ENCODE measurements at places on chromosomes 6 and 20. TPM values are rescaled to one million over a fixed set of nuclear protein-coding genes. Genes with fewer than 3 reads are reported as not detected.

DNA sequence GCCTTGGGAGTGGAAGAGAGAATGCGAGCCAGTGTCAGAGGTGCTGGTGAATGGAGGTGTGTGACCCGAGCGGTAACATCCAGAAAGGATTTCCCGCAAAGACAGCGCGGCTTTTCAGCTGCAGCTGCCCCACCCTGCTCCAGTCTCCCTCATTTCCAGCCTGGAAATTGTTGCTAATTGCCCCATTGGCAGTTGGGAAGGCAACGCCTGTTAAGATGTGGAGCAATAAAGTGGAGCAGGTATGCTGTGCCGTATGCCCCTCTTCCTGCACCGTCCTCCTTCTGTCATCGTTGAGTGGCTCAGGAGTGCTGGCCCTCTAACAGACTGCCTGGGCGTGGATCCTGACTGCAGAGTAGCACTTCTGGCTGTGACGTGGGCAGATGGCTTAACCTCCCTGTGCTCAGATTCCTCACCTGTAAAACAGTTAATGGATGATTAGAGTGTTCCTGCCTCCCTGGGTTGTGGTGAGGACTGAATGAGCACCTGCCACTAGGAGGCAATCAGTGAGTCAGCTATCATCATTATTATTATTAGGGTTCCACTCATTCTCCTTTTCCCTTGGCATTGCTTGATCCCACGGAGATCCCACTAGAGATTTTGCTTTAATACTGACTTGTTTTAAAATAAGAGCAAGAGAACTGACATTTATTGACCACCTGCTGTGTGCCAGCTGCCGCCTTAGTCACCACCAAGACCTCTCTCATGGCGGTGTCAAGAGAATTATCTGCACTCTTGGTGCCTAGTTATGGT, 11.7 kb downstream of the ARFGEF2 start:
- no peaks in the 10 kb centered on the region for H3K27me3 ChIP-seq
- no peaks in the 10 kb centered on the region for H3K36me3 ChIP-seq
- H3K27ac ChIP-seq = 0 out of 2 replicates have a peak overlapping the region, but pooled peaks have one; percentile 11

INSM1 gene
- 0.07 TPM for total RNA-seq

GRCh38 chr6:3850451-3851203, 1.5 kb downstream of the FAM50B start:
- no peaks in the 10 kb centered on the region for H3K4me1 ChIP-seq
- no peaks in the 10 kb centered on the region for H3K36me3 ChIP-seq
- H3K27ac ChIP-seq = no peak overlapping the region
- no peak for DNase-seq
- no peaks in the 10 kb centered on the region for H3K27me3 ChIP-seq

DNA sequence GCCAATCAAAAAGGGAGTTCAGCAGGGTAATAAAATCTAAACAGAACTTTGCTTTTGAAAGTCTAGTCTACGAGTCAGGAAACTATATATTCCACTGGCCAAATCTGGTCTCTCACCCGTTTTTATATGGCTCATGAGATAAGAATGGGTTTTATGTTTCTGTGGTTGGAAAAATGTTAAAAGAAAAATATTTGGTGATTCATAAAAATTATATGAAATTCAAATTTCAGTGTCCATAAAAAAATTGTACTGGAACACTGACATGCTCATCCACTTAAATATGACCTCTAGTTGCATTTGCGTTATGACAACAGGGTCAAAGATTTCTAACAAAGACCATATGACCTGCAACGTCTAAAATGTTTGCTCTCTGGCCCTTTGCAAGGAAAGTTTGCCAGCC, 22.3 kb upstream of the LAMP5 start:
- DNase-seq = no peak
- H3K27me3 ChIP-seq = peaks cover 25% of the 10 kb centered on the region
- H3K36me3 ChIP-seq = no peaks in the 10 kb centered on the region
- H3K4me3 ChIP-seq = no peak overlapping the region
- no peak overlapping the region for H3K27ac ChIP-seq

DNA sequence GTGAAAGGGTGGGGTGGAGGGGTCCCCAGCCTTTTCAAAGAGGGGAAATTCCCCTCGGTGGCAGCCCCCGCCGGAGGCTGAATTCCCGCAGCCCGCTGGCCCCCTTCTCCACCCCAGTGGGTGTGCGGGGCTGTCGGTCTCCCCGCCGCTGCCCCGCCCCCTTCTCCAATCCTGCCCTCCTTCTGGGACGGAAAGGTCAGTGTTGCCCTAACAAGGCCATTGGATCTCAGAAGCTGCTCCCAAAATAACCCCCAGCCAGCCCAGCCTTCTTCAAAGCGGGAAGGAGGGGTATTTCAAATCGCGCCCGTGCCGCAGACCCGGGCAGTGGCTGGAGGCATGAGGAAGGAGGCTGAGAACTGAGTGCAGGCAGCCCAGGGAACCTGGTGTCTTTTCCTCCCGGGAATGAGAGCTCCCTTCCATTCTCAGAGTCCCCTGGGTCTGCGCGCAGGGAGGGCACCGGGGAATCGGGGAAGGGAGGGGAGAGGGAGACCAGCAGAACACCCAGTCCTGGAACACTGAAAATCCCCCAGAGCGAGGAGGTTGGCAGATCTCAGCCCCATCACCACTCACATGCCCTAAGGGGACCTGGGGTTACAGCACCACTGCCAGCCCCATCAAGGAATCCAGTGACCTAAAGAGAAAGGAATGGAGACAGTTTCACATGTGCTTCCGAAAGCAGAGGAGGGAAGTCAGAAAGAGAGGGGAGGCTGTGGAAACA, at the start of gene JPH2:
JPH2 (minus strand) TSS at position 135 of the 718 bp plus-strand sequence. CDS start 483 bp downstream, outside the sequence.
- H3K4me3 ChIP-seq = peak within 1 kb of the TSS; percentile 16
- no peaks in the 10 kb centered on the region for H3K27me3 ChIP-seq
- H3K4me1 ChIP-seq = peaks cover 22% of the 10 kb centered on the region
- no peaks in the 10 kb centered on the region for H3K36me3 ChIP-seq

DNA sequence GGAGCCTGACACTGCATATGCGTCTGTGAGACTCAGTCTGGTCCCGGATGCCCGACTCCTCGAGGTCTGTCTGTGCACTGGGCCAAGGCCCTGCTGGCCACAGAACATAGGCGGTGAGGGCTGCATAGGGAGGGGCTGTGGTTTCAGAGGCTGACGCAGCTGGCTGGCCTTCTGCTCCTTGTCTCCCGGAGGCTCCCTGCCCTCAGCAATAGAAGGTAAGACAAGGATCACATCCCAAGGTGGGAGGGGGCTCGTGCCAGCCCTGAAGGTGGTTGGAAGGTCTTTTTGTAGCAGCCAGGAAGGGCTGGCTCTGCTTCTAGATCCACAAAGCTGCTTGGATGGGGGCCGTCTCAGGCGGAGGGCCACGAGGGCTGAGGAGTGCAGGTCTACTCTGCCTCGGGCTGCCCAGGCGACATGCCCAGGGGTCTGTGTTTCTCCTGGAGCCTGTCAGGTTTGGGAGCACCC, 239.8 kb upstream of the SULF2 start:
- DNase-seq = no peak
- 0 out of 2 replicates have a peak, but pooled peaks cover 3% of the 10 kb centered on the region for H3K27me3 ChIP-seq
- no peaks in the 10 kb centered on the region for H3K36me3 ChIP-seq
- no peaks in the 10 kb centered on the region for H3K4me1 ChIP-seq
- H3K4me3 ChIP-seq = no peak overlapping the region
- no peak overlapping the region for H3K27ac ChIP-seq

DNA sequence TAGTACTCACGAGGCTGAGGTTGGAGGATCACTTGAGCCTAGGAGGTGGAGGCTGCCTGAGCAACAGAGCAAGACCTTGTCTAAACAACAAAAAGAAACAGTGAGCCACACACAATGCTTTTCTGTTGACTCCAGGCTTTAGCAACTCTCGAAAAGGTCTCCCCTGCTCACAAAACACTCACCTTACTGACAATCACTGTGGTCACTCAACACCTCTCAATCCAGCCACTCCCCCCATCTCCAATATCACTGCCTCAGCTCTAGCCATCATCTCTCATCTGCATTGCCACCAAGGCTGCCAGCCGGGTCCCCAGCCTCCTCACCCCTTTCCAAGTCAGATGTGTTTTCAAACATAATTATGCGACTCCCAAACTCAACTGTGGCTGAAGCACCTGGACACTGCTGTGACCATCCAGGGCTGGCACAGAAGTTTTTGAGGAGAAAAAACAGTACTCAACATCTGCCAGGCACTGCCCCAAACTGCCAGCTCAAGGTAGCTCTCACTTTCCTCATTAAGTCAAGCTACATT, 218.0 kb upstream of the ARID1B start:
- H3K27ac ChIP-seq = no peak overlapping the region
- H3K27me3 ChIP-seq = no peaks in the 10 kb centered on the region
- H3K4me1 ChIP-seq = no peaks in the 10 kb centered on the region
- H3K4me3 ChIP-seq = no peak overlapping the region
- H3K36me3 ChIP-seq = no peaks in the 10 kb centered on the region
- no peak for DNase-seq

- DNase-seq = no peak
- H3K27ac ChIP-seq = no peak overlapping the region
Measured at GRCh38 chr20:21183722-21184121, 57.8 kb downstream of the KIZ start.

ANKRD66 gene
- not detected for total RNA-seq

GRCh38 chr20:4029505-4030467, 14.4 kb upstream of the RNF24 start:
- no peak overlapping the region for H3K4me3 ChIP-seq
- no peaks in the 10 kb centered on the region for H3K4me1 ChIP-seq
- no peak overlapping the region for H3K27ac ChIP-seq
- H3K27me3 ChIP-seq = peaks cover 27% of the 10 kb centered on the region

- H3K27ac ChIP-seq = no peak overlapping the region
- no peaks in the 10 kb centered on the region for H3K4me1 ChIP-seq
- H3K27me3 ChIP-seq = no peaks in the 10 kb centered on the region
- no peaks in the 10 kb centered on the region for H3K36me3 ChIP-seq
- H3K4me3 ChIP-seq = no peak overlapping the region
Measured at GRCh38 chr6:52341561-52342260, 20.2 kb upstream of the PAQR8 start.

DNA sequence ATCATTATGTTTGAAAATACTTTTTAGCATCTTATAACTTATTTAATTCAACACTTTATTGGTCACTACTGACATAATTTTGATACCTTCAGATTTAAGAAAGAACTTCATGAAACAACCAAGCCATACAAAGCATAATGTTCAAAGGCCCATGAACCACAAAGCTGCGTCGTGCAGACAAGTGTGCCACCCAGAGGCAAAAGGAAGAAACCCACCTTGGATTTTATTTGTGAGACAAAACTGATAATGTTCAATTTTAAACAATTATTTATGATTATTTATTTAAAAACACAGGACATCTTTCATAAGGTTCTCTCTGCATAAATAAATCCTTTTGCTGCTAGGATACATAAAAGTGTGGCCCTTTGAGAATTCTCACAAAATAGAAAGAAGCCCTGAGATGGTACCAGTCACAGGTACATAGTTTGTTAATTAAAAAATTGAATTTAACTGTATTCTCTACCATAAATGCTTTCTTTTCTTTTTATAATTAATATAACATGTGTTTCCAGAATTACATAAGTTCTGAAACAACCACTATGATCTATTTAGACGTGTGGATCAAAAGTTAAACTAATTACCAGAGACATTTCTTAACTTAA, 143.7 kb downstream of the RALGAPA2 start:
- H3K36me3 ChIP-seq = no peaks in the 10 kb centered on the region
- no peaks in the 10 kb centered on the region for H3K4me1 ChIP-seq
- no peak overlapping the region for H3K4me3 ChIP-seq
- H3K27ac ChIP-seq = no peak overlapping the region
- H3K27me3 ChIP-seq = no peaks in the 10 kb centered on the region

DNA sequence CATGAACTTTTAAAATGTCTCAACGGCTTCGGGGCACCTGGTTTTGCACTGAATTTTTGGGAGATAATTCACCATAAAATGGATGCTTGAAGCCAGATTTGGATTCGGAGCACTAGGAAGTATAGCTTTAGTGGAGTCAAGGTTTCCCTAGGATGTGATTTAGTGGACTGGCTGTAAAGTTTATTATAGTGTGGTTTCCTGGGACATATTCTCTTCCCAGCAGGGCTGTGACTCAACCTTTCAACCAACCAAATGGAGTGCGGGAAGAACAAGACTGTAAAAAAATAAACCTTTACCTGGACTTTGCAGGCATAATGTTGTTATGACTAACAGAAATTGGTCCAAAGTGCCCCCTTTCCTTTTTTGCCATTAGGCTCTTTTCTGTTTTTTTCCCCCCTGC, 327.4 kb upstream of the MAN1A1 start:
- no peaks in the 10 kb centered on the region for H3K36me3 ChIP-seq
- H3K27ac ChIP-seq = no peak overlapping the region
- H3K27me3 ChIP-seq = no peaks in the 10 kb centered on the region
- DNase-seq = no peak

DNA sequence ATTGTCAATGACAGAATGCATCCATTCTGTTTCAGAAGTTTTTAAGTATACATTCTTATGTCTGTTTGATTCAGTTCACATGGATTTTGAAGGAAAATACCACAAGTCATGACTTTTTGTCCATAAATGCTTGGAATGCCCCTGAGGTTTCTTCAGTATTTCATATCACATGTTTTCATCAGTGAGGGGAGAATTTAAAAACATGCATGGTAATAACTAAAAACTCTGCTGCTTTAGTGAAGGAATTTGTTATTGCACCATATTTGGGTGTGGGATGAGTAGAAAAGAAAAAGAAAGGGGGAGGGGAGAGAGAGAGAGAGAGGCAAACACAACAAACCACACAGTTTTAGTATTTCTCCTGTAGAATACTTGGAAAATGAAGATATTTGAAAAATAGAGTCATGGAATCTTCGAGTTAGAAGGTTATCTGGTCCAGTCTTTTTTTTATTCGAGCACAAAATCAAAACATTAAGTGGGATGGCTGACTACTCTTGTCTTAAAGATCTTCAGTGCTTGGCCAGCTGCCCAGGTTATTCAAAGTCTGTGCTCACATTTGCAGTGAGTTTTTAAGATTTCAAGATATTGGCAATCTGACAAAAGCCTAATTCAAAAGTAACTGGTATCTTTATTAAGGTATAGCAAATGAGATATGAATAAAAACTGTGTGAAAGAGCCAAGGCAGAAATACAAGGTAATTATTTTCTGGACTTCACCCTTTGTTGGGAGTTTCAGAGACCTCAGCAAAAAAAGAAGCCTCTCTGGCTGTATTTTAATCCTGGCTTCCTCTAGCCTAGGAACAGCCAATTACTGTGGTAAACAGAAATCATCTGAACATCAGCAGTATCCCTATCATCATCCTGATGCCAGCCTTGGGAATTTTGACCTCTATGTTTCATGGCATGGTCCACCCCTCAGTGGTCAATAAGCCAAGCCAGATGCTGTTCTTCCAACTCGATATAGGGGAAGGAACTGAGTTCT, 687.9 kb upstream of the CITED2 start:
- no peaks in the 10 kb centered on the region for H3K27me3 ChIP-seq
- no peaks in the 10 kb centered on the region for H3K4me1 ChIP-seq
- no peaks in the 10 kb centered on the region for H3K36me3 ChIP-seq
- DNase-seq = no peak
- H3K27ac ChIP-seq = no peak overlapping the region

IMPG1 gene
- not detected for total RNA-seq

All from HCT116 (cell line).